ENCODE measurements at places on chromosomes 12 and 14.

DNA sequence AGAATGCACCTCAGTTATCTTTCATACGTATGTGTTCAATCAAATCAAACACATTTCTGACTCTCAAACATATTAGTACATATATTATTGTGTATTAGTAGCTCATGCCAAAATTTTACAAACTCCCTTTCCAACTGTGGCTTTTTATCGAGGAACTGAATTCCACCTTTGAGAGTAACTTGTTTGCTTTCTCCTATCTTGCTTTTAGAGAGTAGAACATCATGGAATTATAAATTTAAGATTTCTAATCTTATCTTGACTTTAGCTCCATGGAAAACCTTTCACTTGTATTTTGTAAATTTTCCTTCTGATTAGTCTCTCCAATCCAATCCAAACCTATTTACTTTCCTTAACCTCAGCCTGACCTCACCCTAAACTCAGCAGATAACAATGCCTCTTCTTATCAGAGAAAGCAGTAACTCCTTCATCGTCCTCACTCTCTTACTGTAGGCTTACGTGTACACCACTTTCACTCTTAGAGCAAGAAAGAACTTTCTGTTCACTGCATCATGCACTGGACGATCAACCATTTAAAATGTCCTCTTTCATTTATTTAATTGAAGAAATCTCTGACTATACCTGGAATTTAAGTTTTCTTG, 164.5 kb downstream of the TMTC3 start:
- DNase-seq, result no peak

DNA sequence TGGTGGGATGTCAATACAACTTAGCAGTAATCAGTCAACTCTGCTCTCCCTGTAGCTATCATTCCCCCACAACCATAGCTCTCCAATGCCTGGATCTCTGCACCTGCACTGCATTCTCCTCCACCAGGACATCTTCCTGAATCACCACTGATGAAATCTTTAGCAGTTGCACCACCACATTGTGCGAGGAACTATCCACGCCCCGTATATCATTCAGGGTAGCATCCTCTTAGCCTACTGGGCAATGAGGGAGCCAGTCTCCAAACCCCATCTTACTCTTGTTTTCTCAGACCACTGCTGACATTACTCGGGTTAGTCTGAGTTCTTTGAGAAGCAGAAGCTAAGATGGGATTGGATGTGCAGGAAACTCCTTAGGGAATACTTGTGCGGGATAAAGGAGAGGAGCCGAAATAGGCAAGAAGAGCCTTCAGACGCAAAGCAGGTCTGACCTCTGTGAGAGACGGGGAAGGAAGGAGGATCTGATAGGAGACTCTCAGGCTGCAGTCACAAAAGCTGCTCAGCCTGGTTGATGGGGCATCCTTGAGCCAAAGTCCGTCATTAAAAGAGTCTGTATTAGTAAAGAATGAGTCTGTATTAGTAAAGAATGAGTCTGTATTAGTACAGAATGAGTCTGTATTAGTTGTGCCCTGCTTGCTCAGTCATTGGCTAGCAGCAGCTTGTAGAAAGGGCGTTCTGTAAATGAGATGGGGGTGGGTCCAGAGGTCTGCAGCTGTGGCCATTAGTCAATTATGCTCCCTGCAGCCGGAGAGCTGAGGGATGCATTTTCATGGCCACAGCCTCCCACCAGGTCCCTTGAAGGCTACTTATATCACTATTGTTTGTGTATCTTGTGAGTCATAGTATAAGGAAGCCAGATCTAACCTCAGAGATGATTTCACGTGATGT, 49.6 kb upstream of the RASSF3 start:
- peak; percentile 83 for DNase-seq

- DNase-seq, result no peak
Measured at GRCh38 chr12:123991372-123991951, 18.4 kb downstream of the ZNF664 start.

DNA sequence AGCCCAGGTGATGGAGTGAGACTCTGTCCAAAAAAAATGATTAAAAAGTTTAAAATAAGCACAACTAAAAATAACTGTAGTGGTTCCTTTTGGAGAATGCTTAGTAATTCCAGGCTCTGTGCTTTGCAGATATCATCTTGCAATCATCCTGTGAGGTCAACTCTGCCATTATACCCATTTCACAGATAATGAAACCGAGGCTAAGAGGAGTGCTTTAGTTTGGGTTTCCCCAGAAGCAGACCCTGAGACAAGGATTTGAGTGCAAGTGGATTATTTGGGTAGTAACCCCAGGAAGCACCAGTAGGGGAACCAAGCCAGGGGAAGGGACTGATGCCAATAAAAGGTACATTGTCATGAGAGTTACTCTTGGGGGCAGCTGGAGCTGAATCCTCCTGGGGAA, 44.7 kb downstream of the RIN3 start:
- no peak for DNase-seq

- DNase-seq, result no peak
Measured at GRCh38 chr14:51954657-51955056, 34.7 kb upstream of the RTRAF start.

GRCh38 chr14:94050231-94050880, 24.2 kb downstream of the OTUB2 start:
- no peak for DNase-seq

- DNase-seq, result no peak
Measured at GRCh38 chr12:57829025-57829777, 10.7 kb upstream of the AVIL start.

- DNase-seq, result no peak
Measured at GRCh38 chr12:113837528-113838296, 128.4 kb downstream of the RBM19 start.

DNA sequence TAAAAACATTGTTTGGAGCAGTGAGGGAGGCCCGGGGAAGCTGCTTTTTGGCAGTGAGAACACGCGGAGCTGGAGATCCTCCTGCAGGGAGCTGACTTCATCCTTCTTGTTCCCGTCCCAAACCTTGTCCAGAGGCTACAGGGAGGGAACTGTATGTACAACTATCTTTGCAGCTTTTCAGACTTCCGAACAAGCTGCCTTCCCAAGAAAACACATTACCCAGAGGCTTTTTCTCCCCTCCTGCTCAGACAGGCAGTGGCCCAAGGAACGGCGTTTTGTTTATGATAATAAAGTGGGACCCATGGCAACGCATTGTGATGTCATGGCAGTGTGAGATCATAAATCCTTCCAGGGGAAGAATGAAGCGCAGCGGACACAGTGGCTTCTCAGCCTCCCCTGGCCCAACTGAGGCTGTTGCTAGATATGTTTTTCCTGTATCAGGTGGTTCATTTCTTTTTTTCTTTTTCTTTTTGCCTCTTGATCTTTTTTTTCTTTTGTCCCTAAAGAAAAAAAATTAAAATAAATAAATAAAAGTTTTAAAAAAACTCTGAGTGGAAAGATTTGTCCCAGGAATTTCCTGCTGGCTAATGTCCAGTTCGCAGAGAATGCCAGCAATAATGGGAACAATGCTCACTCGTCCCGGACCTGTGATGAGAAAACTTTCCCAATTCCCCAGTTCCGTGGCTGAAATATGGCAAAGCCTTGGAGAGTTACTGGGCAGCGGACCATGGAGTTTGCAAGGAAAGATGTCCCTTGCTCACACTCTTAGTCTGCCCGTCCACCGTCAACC, 103.4 kb upstream of the MAP1LC3B2 start:
- DNase-seq, result peak; percentile 76

GRCh38 chr12:34108967-34109366, 86.7 kb downstream of the ALG10 start:
- DNase-seq, result no peak
